ENCODE measurements at places on chromosomes 7 and 10.

DNA sequence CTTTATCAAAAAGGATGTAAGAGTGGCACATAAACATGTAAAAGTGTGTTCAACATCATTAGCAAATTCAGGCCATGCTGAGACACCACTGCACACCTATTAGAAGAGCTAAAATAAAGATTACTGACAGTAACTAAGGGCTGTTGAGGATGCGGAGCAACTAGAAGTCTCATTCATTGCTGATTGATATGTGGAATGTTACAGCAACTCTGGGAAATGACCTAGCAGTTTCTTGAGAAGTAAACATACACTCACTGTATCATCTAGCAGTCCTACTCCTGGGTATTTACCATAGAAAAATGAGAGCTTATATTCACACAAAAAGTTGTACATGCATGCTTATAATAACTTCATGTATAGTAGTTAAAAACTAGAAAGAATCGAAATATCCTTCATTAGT is 77.3 kb downstream of the CCSER2 start:
- no peak for DNase-seq

- no peak for DNase-seq
Observed at GRCh38 chr7:15839416-15840100, 153.1 kb upstream of the MEOX2 start.

- DNase-seq: no peak
Observed at GRCh38 chr10:94129393-94130130, 135.8 kb downstream of the PLCE1 start.

GRCh38 chr10:130484468-130485180 is 348.4 kb downstream of the GLRX3 start:
- DNase-seq: no peak

DNA sequence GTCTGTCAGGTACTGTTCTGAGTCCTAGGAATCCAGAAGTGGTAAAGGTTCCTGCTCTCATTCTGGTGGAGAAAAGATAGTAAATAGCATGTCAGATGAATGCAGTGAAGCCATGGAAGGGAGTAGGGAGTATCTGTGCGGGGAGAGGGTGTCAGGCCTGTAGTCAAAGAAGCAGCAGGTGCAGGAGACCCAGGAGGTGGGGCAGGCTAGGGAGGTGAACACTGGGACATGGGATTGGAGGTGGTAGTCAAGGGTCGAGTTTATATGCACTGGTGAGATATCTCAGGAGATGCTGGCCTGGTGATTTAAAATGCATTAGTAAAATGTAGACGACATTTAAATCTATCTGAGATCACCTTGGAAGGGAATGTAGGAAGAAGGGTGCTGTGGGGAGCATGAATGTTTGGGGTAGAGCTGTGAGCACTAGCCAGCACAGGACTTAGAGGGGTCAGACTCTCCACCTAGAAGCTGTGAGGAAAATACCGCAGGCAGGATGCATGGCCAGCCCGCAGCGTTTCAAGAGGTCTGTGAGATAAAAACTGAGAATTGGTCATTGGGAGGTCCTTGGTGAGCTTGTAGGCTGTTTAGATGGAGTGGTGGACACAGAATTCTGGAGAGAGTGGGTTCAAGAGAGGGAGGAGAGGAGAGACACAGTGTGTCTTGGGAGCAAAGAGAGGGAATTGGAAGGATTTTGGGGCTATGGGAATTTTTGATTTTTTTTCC is 6.8 kb downstream of the GTPBP4 start:
- no peak for DNase-seq

- DNase-seq: no peak
Observed at GRCh38 chr10:26334232-26334931, 103.8 kb upstream of the APBB1IP start.

GRCh38 chr10:129057856-129058663 is 409.0 kb upstream of the MGMT start:
- DNase-seq: peak; percentile 14

GRCh38 chr10:128084364-128084763 is 41.9 kb downstream of the MKI67 start:
- no peak for DNase-seq

DNA sequence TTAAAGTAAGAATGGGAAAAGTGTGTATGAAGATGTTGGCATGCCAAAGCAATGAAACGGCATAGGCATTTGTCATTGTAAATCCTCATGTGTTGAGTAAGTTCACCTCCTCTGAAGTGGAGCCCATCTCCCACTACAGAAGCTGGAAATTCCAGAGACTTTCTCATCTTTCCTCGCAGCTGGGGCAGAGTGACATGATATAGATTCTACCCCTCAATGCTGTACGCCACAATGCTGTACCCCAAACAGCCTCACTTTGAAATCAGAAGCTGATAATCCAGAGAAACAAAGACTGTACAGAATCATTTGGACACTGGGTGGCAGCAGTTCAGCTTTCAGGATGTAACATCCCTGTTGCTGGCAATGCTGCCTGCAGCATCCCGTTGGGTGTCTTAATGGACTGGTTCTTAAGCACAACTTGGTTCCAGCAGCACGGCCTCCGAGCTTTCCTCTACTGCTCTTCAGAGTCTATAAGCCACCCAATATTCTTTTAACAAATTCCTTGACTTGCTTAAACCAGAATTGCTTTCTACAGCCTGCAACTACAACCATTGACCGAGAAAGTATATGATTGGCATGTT is 18.8 kb downstream of the ZC3HAV1L start:
- DNase-seq: peak; percentile 47

DNA sequence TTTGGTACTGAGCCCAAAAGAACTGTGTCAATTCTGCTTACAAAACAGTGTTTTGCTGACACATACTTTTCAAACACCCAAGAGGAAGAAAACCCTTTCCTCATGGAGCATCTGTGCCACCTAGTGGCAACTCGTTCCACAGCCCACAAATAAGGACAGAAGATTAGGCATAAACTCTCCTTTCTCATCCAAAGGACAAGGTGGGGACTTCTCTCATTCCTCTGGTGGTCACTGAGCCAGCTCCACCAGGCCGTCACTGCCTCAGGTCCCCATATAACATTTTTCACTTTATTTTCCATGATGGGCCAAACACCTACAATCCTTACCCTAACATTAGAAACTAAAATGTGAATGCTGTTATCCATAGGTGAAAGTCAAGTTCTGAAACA is 76.9 kb downstream of the RNF216 start:
- peak; percentile 71 for DNase-seq

DNA sequence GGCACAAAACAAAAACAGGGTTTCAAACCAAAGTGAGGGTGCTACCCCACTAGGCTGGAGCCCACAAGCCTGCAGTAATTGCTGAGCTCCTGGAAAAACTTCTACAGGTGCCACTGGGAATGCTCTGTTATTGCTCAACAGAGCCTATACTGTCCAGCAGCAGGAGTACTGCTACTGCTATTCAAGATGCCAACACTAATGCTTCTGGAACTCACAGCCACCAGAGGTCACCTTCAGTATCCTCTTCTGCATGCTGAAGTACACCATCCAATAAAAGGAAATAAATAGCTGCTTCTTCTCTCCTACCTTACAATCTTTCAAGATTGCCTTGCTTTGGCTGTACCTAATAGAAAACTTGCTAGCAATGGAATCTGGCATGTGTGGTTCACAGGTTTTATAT is 222.0 kb downstream of the LRRN3 start:
- no peak for DNase-seq

GRCh38 chr7:44769376-44769775 is 20.7 kb downstream of the ZMIZ2 start:
- DNase-seq: no peak

- DNase-seq: no peak
Observed at GRCh38 chr10:83427101-83427500, 712.2 kb upstream of the GHITM start.

- no peak for DNase-seq
Observed at GRCh38 chr7:55212176-55212575, 153.0 kb upstream of the LANCL2 start.

Measured in stimulated activated CD4-positive, alpha-beta T cell treated with anti-CD3 and anti-CD28 coated beads, Interleukin-4, amount 100 ng/mL, for 1 hour (primary cell).